ENCODE measurements at places on chromosomes 6 and 20.
A peak's percentile ranks its signal among the peaks of the same experiment; 100 is the strongest.

DNA sequence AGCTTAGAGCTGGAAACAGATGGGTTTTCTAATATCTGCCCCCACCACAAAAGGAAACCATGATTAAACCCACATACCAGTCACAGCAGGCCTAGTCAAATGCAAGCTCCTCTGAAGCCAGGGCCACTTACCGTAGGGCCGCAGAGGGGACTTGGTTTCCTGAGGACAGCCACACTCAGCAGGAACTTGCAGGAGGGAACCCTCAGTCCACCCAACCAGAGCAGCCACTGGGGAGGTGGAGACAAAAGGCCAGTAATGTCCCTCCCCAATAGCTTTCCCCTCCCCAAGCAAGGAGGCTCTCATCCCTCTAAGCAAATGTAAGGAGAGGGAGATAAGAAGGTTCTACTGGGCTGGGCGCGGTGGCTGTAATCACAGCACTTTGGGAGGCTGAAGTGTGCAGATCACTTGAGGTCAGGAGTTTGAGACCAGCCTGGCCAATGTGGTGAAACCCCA lies 384.4 kb upstream of the JARID2 start:
- peaks cover 50% of the 10 kb centered on the region for H3K4me1 ChIP-seq
- no peak overlapping the region for H3K4me3 ChIP-seq
- DNase-seq: no peak
- no peaks in the 10 kb centered on the region for H3K36me3 ChIP-seq

DNA sequence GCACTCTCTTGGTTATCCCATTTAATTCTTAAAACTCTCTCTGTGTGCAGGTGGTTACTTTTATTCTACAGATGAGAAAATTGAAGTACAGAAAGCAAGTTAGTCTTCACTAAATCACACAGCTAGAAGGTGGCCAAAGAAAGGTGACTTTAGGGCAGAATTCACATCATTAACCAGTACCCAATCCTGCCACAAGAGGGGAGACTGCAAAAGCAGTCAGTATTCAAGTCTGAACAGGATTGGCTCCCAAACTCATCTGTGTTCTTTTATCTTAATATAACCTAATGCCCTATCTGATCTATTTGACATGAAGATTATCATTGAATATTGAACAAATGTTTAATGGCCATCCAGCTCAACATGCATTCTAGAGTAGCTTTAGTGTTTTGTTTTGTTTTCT lies 225.3 kb upstream of the FAM83B start:
- no peaks in the 10 kb centered on the region for H3K27me3 ChIP-seq
- no peak overlapping the region for H3K27ac ChIP-seq
- no peak overlapping the region for H3K4me3 ChIP-seq

DNA sequence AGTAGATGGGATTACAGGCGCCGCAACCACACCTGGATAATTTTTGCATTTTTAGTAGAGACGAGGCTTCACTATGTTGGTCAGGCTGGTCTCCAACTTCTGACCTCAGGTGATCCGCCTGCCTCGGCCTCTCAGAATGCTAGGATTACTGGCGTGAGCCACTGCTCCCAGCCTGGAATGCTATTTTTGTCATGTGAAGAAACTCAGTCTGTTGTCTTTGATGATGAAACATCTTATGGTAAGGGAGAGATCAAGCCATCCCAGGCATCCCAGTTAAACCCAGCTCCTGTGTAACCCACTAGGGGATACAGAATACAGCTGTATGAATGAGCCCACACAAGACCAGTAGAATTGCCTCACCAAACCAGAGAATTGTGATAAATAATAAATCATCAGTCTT lies 83.6 kb upstream of the RBM24 start:
- H3K27ac ChIP-seq: no peak overlapping the region
- no peaks in the 10 kb centered on the region for H3K36me3 ChIP-seq
- H3K4me1 ChIP-seq: no peaks in the 10 kb centered on the region
- H3K4me3 ChIP-seq: no peak overlapping the region
- peaks cover 8% of the 10 kb centered on the region for H3K27me3 ChIP-seq
- DNase-seq: no peak

- H3K27me3 ChIP-seq: peaks cover 4% of the 10 kb centered on the region
- H3K4me1 ChIP-seq: no peaks in the 10 kb centered on the region
- H3K36me3 ChIP-seq: no peaks in the 10 kb centered on the region
- peak overlapping the region; percentile 14 for H3K27ac ChIP-seq
- no peak for DNase-seq
- H3K4me3 ChIP-seq: no peak overlapping the region
These were observed 250.0 kb downstream of the EPM2A start for GRCh38 chr6:145485288-145485687.

DNA sequence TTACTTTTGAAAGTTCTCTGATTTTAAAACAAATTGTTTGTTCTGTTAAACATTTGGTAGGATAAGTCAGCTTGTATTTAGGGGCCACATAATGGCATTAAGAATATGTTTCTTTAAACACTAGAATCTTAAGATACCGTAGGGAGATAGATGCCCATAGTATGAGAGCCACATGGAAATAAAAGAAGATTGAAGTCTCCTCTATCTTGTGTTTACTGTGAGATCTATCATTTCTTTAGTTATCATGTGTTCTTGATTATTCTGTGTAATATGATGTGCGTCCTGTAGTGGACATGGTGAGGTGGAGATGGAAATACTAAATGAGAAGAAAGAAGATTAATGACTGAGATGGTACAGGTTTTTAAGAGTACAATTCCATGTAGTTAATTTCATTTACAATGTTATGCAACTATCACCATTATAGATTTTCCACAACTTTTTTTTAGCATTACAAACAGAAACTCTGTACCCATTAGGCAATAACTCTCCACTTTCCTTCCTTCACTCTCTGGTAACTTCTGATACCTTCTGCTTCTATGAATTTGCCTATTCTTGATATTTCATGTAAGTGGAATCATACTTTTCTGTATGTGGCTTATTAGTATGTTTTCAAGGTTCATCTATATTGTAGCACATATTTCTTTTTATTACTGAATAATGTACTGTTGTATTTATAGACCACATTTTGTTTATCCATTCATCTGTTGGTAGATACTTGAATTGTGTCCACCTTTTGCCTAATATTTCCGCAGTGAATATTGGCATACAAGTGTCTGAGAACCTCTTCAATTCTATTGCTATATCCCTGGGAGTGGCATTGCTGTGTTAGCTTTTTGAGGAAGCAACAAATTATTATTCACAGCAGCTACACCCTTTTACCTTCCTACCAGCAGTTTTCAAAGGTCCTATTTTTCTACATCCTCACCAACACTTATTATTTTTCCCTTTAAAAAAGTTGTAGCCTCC lies 11.5 kb downstream of the RNF146 start:
- no peak overlapping the region for H3K4me3 ChIP-seq
- H3K27me3 ChIP-seq: no peaks in the 10 kb centered on the region
- peaks cover 33% of the 10 kb centered on the region for H3K36me3 ChIP-seq
- DNase-seq: no peak
- peaks cover 5% of the 10 kb centered on the region for H3K4me1 ChIP-seq

GRCh38 chr6:124055963-124056362 lies 252.3 kb downstream of the NKAIN2 start:
- H3K4me3 ChIP-seq: no peak overlapping the region
- peaks cover 40% of the 10 kb centered on the region for H3K4me1 ChIP-seq
- DNase-seq: no peak
- no peaks in the 10 kb centered on the region for H3K27me3 ChIP-seq

DNA sequence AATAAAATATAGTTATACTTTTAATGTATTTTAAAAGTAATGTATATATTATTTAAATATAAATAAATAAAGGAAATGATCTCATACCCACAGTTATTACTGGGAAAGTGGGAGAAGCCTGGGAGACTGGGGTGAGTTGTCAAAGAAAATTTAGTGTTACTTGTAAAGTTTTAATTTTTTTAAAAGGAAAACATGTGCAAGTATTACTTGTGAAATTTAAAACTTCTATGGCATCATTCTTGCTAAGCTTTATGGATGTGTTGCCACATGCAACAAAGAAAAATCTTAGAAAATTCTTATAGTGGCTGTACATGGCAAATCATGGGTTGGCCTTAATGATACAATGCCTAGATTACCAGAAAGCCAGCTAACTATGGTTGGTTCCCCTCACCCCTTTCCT lies 194.0 kb upstream of the KCNK16 start:
- H3K4me1 ChIP-seq: no peaks in the 10 kb centered on the region
- H3K36me3 ChIP-seq: no peaks in the 10 kb centered on the region
- peaks cover 5% of the 10 kb centered on the region for H3K27me3 ChIP-seq
- H3K4me3 ChIP-seq: no peak overlapping the region
- no peak overlapping the region for H3K27ac ChIP-seq

DNA sequence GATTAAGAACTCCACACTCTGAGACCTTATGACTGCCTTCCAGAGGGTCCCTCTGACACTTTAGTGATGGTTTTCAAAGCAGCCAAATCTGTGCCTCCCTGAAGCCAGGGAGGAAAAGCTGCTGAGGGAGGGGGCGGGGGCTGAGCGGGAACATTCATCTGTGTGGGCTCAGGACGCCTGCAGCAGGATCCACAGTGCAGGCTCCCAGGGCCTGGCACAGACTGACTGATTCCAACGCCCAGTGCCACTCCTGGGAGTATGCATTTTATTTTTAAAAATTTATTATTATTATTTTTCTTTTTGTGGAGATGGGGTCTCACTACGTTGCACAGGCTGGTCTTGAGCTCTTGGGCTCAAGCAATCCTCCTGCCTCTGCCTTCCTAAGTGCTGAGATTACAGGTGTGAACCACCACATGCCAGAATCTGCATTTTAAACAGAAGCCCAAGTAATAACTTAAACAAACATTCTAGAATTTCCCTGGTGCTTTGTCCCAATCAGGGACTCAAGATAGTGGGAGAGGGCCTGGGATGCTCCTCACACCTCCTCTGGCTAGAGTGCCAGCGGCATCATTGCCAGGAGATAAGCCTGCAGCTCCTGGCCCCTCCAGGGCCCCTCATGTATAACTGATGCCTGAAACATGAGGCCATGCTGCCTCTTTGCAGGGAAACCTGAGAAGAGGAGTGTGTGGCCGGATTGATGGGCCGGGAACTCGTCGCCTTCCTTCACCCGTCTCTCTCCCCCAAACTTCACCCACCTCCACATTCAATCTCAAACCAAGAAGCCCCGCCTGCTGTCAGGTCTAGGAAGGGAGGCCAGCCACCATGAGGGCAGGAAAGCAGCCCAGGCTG lies 438 bp upstream of the TMC2 start:
- peak overlapping the region; percentile 2 for H3K4me3 ChIP-seq
- peak; percentile 32 for DNase-seq
- H3K4me1 ChIP-seq: peaks cover 69% of the 10 kb centered on the region
- H3K27me3 ChIP-seq: peaks cover 45% of the 10 kb centered on the region
- no peaks in the 10 kb centered on the region for H3K36me3 ChIP-seq
- H3K27ac ChIP-seq: no peak overlapping the region

- no peak overlapping the region for H3K27ac ChIP-seq
- no peaks in the 10 kb centered on the region for H3K36me3 ChIP-seq
- H3K4me3 ChIP-seq: no peak overlapping the region
- H3K4me1 ChIP-seq: no peaks in the 10 kb centered on the region
- no peak for DNase-seq
These were observed 160.8 kb downstream of the C6orf58 start for GRCh38 chr6:127737768-127738167.

DNA sequence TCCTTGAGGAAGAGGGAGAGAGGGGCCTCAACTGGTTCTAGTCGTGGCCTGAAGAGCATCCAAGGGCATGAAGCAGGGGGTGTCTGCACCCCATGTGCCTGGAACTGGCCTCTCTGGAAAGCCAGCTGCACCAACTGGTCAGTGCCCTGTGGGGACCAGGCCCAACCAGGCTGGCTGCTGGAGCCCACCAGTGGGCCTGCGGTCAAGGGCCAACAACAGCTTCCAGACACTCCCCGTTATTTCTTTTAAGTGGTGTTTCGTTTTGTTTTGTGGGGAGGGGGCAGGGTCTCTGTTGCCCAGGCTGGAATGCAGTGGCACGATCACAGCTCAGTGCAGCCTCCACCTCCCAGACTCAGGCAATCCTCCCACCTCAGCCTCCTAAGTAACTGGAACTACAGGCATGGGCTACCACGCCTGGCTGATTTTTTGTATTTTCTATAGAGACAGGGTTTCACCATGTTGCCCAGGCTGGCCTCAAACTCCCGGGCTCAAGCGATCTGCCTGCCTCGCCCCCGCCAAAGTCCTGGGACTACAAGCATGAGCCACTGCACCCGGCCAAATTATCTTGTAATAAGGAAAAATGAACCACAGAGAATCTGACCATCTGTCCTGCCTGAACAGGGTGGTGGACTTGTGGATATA lies 11.9 kb upstream of the C20orf144 start:
- H3K27ac ChIP-seq: no peak overlapping the region
- no peak overlapping the region for H3K4me3 ChIP-seq
- DNase-seq: no peak
- no peaks in the 10 kb centered on the region for H3K27me3 ChIP-seq
- peaks cover 12% of the 10 kb centered on the region for H3K36me3 ChIP-seq

DNA sequence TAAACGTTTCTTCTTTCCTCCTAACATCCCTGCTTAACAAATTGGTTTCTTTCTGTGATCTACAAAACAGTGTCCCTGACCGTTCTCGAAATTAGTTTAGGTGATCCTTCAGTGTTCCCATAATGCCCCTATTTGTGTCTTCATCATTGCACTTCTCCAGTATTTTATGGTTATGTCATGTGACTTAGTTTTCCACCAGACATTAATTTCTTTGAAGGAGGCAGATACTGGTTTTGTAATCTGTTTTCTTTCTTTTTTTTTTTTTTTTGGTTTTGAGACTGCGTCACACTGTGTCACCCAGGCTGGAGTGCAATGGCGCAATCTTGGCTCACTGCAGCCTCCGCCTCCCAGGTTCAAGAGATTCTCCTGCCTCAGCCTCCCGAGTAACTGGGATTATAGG lies 49.2 kb downstream of the FAM217A start:
- H3K4me3 ChIP-seq: no peak overlapping the region
- no peak overlapping the region for H3K27ac ChIP-seq
- no peak for DNase-seq
- peaks cover 85% of the 10 kb centered on the region for H3K36me3 ChIP-seq
- peaks cover 29% of the 10 kb centered on the region for H3K4me1 ChIP-seq
- no peaks in the 10 kb centered on the region for H3K27me3 ChIP-seq

DNA sequence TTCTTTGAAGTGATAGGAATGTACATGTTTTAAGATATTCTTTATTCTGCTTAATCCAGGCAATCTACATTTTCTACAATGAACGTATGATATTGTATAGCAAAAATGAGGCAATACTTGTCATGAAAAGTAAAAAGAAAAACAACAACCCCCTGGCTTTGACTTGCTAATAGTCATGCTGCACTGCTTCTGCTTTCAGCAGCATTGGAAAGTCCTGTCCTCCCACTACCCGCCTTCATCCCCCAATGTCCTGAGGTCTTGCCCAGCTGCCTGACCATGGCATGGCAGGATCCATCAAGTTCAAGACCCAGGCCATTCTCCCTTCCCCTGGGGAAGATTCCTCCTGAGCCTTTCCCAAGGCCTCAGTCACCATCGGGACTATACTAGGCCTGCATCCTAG lies 156.5 kb downstream of the SH3BGRL2 start:
- H3K27me3 ChIP-seq: peaks cover 13% of the 10 kb centered on the region
- no peak overlapping the region for H3K4me3 ChIP-seq
- no peaks in the 10 kb centered on the region for H3K4me1 ChIP-seq
- no peak overlapping the region for H3K27ac ChIP-seq
- no peak for DNase-seq
